PC-9 (cell line): ENCODE measurements at places on chromosomes 1 and 21. TPM values are rescaled to one million over a fixed set of nuclear protein-coding genes. Genes with fewer than 3 reads are reported as not detected.
A peak's percentile ranks its signal among the peaks of the same experiment; 100 is the strongest.

- no peak for DNase-seq
These were observed 8.1 kb upstream of the TADA1 start for GRCh38 chr1:166884040-166884642.

- DNase-seq = no peak
These were observed 240.2 kb downstream of the ATG4C start for GRCh38 chr1:63024132-63024531.

GRCh38 chr1:217812175-217812574 is 181.0 kb downstream of the SPATA17 start:
- no peak for DNase-seq

DNA sequence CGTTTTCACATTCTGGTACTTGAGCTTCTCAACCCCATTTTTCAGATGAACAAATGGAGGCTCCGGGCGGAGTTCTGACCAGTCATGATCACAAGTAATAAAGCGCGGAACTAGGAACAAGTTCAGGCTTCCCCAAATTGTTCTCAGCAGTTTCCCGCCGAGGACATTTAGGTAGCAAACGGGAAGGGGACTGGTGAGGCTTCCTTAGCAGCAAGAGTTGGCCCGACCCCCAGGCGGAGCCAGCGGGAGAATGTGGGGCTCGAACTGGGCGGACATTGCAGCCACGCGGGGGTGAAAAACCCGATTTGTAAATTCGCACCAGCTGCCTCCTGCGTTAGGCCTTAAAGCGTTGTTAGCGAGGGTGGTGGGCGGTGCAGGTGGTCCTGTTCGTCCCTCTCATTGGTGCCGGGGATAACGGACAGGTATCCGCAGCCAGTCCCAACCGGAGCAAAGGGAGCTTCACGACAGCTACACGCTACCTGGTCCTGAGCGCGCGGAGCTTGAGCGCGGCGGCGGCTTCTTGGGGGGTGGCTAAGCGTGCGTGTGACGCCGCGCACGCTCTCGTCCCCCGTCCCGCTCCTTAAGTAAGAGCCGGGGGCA is 15.3 kb downstream of the SEMA6C start:
- peak; percentile 64 for DNase-seq

DNA sequence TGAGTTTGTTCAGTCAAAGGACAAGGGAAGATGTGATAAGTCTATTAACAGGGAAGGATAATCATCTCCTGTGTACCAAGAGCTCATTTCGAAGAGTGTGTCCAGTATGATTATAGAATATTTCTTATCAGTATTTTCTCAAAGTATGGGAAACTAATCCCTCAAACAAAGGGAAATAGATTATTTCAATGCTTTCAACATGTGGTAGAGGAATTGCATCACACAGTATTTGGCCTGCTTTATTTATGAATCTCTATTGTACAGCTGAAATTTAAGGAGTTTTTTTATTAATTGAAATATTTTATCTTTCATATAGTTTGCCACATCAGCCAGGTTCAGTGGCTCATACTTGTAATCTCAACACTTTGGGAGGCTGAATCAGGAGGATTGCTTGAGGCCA is 151.0 kb downstream of the CLEC20A start:
- no peak for DNase-seq

The WLS gene
- 19.8 and 30.5 TPM in 2 replicates for total RNA-seq

DNA sequence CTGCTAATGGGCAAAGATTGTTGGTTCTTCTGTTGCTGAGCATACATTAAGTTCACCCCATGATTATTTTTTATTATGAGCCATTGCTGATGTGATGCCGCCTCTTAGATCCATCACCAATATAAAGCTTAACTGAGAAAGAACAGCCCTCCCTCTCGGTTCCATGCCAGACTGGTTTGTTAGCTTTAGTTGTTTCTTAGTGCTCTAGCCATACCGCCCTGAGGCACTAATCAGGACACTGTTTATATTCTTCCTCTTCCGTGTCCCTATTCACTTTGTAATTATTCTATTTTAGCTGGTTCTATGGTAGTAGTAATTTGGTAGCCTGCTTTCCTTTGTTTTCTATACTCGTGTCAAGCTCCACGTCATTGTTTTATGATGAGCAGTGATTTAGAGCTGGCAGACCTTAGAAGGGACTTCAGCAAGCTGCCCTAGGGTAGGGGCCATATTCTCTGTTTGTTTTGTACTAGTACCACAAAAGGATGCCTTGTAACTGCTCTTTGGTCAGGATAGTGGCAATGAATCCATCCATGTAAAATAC is 27.3 kb upstream of the PDPN start:
- no peak for DNase-seq

The PRDM16 gene
- total RNA-seq = not detected in 2 replicates

The FCRL2 gene
- not detected in 2 replicates for total RNA-seq

GRCh38 chr1:44685881-44686280 is 11.4 kb downstream of the ARMH1 start:
- DNase-seq = no peak

GRCh38 chr1:100539836-100540536 is 2.0 kb downstream of the GPR88 start:
- no peak for DNase-seq

DNA sequence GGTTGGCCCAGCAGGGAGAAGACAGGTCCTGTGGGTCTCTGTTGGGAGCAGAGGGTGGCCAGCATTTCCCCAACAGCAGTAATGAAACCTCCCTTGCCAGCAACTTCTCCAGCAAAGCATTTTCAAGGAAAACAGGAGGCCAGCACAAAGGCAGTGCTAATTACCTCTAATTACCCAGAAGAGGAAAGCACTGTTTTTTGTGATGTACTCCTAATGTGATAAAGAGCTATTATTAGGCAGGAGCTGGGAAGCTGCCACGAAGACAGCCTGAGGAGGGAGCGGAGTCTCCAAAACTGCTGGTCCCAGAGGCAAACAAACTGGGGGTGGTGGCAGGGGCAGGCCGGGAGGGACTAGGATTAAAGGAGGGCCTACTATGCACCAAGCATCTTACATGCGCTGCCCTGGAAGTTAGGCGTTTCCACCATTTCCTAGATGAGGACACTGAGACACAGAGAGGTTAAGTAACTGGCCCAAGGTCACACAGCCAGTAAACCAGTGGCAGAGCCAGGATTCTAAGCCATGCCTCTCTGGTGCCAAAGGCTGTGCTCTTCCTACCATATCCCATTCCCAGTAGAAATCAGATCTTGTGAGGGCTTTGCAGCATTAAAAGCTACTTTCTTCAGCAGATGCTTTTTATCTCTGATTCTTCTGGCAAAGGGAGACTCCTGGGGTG is 24.5 kb downstream of the HTR6 start:
- DNase-seq = no peak

The A3GALT2 gene
- not detected in 2 replicates for total RNA-seq

The HTR6 gene
- total RNA-seq = not detected in 2 replicates

DNA sequence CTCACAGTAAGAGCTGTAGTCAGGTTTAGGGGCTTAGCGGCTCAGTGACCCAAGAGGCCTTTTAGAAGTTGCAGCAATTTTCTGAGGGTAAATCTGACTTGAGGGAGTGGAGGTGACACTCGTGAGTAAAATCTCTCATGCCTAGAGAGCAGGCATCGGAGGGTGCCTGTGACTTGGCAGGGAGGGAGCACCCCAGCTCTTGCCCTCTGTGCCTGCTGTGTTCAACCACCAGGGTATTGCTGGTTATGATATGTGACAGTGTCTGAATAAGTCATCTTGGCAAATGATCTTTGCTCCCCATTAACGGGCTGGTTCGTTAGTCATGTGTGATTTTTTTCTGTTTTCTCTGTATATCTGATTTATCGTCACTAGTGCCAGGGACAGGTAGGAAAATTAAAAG is 5.9 kb downstream of the MAN1C1 start:
- DNase-seq = no peak

- DNase-seq = no peak
These were observed 91.6 kb upstream of the COL6A1 start for GRCh38 chr21:45889961-45890360.

DNA sequence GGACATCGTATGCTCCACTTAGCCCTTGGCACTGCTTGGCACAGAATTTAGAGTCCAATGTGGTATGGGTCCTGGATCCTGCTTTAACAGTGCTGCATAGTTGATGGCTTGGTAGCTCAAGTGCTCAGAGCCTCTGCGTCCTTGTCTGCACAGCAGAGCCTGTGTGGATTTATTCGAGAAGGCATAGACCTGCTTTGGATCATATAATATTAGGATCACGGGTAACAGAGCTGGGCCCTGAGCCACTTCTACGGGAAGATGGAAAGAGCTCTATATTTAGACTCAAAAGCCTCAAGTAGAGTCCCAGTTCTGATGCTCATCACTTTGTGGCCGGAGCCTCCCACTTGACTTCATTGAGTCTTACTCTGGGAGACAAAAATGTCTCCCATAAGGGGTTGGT is 164.4 kb upstream of the EDN2 start:
- DNase-seq = no peak

- no peak for DNase-seq
These were observed 869 bp downstream of the KCNA3 start for GRCh38 chr1:110673805-110674336.

The KCNQ4 gene
- total RNA-seq = 0.68 and 0.81 TPM in 2 replicates

DNA sequence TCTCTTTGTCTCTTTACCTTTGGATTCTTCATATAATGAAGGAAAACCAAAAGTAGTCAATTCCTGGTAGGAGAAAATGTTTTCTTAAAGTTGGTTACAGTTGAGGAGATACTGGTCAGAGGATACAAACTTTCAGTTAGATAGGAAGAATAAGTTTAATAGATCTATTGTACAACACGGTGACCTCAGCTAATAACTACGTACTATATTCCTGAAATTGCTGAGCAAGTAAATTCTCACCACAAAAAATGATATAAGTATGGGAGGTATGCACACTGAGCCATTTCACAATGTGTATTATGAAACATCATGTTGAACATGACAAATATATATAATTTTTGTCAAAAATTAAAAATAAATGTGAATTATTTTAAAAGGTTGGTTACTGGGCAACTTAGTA is 20.4 kb downstream of the SSX2IP start:
- no peak for DNase-seq

DNA sequence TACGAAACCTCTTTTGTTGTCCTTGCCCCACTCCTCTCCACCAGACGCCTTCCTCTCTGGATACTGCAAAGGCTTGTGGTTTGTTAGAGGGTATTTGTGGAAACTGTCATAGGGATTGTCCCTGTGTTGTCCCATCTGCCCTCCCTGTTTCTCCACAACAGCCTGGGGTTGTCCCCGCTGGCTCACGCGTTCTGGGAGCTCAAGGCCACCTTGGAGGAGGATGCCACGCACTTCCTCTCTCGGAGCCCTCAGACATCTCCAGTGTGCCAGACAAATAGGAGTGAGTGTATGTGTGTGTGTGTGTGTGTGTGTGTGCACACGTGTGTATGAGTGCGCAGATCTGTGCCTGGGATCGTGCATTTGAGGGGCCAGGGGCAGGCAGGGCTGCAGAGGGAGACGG is 37.6 kb upstream of the IL19 start:
- no peak for DNase-seq

The TNFSF4 gene
- total RNA-seq = 0.23 and 1.5 TPM in 2 replicates
